ENCODE measurements at places on chromosomes 12 and 14.

DNA sequence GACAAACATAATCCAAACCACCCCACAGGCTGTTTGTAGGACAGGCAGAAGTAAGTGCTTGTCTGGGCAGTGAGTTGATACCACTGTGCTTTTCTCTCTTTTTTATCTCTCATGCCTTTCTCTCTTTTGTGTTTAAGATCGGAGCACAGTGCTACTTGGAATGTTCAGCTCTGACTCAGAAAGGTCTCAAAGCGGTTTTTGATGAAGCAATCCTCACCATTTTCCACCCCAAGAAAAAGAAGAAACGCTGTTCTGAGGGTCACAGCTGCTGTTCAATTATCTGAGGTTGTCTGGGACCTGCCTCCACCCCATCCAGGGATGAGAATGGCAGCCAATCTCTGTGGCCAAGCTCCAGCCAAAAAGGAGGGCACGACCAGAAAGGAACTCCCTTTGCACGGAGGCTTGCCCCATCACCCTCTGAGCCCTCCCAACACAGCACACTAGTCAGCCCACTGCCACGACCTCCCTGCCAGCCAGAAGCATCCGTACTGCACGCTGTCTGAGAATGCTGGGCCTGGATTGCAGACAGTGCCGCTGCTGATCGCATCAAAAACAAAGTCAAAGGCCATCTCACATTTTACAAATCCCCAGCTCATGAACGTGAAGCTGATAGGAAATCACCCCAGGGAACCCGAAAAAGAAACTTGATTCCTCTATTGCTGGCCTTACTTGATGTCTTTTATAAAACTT, 27.8 kb downstream of the GPHB5 start:
- no peak for DNase-seq

DNA sequence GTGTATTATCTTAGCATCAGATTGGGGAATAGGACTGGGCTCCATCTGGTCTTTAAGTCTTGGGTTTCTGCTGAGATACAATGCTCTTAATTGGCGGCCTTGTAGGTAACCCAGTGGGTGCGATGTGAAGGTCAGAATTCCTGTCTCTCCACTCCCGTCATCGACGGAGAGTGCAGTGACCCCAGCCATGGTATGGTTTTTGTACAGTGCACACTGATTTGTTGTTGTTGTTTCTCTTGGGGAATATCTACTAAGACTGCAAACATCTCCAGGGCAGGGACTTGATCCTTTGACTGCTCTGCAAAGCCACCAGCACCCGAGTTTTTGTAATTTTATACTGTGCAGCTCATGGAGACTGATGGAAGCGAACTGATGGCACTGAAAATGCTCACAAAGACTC, 41.4 kb downstream of the KCNA1 start:
- DNase-seq = no peak

DNA sequence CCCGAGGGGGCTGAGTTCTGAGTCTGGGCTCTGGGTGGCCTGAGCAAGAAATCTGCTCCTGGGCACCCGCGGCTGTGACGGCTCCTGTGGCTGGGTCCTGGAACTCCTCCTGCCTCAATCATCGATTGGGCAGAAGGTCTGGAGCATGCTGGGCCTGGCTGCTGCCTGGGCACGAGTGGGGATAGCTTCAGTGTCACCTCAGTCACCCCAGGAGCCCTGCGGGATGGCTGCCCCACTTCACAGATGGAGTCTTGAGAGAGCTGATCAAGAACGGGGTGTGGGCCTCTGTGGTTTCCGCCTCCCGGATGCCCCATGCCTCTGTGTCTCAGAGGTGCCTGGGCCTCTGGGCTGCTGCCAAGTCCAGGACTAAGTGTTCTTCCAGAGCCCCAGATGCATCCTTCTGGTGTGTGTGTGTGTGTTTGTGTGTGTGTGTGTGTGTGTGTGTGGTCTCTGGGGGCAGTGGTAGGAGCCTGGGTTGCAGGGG, 185.6 kb upstream of the C14orf180 start:
- no peak for DNase-seq

DNA sequence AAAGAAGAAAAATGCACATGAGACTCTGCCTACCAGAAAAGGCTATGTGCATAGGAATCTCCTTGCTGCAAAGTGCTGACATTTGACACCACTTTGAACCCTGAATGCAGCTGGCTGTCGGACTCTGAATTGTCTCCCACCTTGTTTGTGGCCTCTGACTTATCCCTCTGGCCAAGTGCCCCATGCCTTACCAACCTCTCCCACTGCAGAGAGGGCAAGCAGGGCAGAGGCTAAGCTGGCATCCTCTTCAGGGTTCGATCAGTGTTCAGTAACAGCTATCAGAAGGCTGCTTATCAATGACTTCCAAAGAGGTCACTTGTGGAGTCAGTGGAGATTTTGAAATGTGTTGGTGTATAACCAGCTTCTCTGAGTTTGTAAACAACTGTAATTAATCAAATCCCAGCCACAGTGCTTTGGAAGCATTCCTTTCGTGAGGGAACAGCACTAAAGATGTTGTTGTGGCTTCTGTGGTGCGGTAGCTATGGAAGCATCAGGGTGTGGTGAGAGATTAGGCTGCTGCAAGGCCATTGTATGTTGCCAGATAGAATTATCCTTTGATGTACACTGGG, 22.6 kb upstream of the BMP4 start:
- DNase-seq = no peak

- DNase-seq = no peak
Measured at GRCh38 chr14:81406863-81407262, 6.7 kb upstream of the STON2 start.

DNA sequence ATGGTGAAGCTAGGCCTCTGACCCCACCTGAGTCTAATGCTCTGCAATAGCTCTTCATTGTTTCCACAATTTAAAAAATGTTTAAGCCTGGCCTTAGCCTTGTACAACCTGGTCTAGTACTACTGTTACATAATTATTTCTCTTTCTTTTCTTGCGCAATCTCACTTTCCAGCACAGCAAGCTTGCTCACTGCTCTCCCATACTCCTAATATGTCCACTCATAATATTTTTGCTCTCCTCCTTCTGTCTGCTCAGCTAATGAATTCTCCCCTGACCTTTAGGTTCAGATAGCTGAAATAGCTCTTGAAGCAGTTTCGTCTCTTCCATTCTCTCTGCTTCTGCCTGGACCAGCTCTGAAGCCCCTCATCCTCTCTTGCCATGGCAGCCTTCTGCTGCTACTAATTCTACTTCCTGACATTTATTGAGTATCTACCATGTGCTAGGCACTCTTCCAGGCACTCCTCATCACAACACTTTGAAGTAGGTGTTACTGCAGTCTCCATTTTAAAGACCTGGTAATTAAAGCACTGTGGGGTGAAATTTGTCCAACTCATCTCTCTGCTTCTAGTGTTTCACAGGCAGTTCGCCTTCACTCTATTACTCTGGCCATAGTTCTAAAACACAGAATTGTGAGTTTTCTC, 2.8 kb upstream of the SLC48A1 start:
- DNase-seq = no peak

GRCh38 chr12:22416801-22417200, 82.3 kb upstream of the ST8SIA1 start:
- no peak for DNase-seq

GRCh38 chr12:57611108-57611826, at the start of gene ARHGEF25:
Gene ARHGEF25 (plus strand): TSS chr12:57611435. CDS start chr12:57611895, 460 bp downstream.
- DNase-seq = no peak

GRCh38 chr12:54159589-54159988, 29.2 kb downstream of the SMUG1 start:
- DNase-seq = no peak

DNA sequence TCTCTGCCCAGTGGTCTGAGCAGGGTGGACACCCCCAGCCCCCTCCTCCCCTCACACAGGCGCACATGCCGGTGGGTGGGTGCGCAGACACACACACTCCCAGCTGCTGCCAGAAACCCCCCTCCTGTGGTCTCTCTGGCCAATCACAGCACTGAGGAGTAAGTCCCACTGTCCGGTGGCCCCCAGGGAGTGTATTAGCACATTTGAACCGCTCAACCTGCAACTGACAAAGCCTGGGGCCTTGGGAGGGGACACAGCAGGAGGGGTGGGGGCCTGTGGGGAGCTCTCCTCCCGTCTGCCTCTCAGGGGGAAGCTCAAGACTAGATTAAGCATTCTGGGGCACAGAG, 11.7 kb downstream of the FIGNL2 start:
- DNase-seq = no peak

DNA sequence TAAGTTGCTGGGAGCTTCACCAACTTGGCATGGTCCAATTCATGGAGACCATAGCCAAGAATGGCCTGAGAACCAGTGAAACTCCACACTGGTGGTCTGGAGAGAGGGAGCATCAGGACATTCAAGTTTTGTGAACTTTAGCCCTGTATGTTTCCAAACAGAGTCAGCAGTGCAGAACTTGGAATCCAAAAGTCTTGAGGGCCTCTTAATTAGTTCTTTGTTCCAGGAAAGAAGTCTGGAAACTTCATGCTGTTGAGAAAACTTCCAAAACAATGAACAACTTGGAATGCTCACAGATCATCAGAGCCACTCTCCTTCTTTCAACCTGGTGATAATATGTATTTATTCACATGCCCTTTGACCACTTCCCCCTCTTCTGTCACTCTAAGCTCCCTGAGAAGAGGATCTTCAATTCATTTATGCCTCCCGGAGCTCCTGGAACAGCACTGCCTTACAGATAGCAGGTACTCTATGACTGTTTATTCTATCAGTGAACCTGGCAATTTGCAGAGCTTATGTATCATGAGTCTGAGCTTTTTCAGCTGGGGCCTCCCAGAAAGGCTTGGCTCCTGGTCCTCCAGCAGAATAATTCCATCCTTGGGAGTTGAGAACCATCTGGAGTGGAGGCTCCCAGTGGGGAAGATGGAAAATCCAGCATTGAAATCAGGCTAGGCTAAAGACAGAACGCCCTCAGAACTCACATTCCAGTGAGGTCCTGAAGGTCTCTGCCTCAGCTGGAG, 191.4 kb downstream of the KTN1 start:
- DNase-seq = no peak

All from cerebellar nuclear complex (tissue), 1 donor.